ENCODE measurements at places on chromosomes 5 and 9.
A peak's percentile ranks its signal among the peaks of the same experiment; 100 is the strongest.

DNA sequence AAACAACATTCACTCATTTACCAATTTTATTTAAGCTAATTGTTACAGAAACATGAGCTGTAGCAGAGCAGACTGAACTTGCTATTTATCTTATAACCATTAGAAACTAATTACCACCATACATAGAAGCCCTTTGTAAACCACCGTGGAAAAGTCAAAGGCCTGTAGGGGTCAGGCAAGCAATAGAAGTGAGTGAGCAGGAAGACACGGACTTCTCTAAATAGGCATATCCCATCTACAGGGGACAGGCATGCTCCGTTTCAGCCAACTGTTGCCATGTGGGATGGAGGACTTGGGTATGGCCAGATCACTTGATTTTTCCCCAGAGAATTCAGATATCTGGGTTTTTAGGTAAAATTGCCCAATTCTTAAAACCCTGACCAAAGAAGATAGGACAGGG lies 44.8 kb downstream of the PRRC1 start:
- DNase-seq = peak; percentile 17

GRCh38 chr5:120465436-120465961 lies 1.4 kb downstream of the PRR16 start:
- peak; percentile 9 for DNase-seq

DNA sequence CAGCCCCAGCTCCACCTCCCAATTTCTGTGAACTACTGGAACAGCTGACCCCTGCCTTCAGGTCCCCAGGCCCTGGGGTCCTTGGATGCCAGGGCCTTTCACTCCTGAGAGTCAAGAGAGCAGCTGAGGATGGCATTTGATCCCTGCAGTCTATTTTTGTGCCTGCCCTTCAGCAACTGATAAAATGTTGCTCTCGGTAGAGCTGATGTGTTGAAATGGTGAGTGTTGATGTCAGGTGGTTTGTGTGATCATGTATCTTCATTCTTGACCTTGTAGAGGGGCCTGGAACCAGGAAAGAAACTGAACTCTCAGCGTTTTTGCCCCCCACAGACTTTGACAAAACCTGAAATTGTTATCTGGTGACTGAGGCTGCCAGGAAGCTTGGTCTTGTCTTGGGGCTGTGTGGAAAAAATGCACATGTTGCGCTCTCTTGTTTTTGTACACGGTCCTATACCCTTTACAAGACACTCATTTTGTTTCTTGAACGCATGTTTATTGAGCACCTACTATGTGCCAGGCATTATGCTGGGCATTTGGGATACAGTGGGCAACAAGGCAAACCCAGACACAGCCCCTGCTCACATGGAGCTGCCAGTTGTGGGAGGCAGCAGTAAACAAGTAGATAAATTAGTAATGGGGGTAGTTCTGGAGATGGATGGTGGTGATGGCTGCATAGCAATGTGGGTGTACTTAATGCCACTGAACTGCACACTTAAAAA lies 78.3 kb downstream of the PPARGC1B start:
- DNase-seq = no peak

GRCh38 chr9:98240475-98240874 lies 15.0 kb downstream of the TBC1D2 start:
- no peak for DNase-seq

DNA sequence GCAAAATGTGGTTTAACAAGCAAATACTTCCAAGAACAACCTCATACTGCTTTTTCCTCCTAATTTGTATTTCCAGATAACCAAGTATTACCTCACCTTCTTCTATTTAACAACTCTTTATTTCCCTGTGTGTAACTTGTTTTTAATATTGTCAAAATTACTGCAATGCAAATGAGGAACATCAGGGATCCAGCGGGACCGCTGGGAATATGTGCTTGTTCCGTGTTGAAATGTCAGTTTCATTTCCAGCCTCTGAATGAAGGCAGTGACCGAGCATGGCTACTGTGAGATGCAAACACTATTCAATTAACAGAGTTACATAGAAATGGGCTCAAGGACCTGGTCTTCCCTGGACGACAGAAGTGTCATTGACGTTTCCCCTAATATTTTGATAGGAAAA lies 110.8 kb upstream of the CTSL start:
- no peak for DNase-seq

DNA sequence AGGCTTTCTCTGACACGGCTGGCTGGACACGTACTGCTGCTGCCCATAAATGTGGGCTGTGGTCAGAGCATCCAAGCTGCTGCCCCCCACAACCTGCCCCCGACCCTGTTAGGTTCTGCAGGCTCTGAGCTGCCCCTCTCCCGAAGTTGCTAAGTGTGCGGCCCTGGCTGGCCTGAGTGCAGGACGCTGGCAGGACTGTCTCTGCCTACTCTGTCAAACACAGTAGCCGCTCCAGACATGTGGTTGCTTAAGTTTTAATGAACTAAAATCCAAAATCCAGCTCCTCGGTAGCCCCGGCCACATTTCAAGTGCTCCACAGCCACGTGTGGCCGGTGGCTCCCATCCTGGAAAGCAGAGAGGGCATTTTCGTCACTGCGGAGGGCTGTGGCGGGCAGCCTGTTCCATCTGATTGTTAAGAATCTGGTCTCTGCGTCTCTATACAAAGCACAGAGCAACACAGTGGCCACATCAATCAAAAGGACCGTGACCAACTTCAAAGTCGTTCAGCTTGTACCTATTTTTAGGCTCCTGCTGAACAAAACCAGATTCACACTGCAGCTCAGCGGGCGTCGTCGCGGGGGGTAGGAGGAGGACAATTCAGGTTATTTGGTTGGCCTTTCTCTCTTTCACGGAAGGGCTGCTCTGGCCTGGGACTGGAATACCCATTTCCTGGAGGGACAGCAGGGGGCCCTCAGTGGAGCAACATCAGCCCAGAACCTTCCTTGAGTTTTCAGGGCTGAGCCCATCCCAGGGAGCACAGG lies 68.9 kb downstream of the PTCH1 start:
- DNase-seq = no peak
